Large intestine (tissue), 12 donors: ENCODE measurements at places on chromosomes 1 and 21. TPM values are rescaled to one million over a fixed set of nuclear protein-coding genes. Genes with fewer than 3 reads are reported as not detected.

DNA sequence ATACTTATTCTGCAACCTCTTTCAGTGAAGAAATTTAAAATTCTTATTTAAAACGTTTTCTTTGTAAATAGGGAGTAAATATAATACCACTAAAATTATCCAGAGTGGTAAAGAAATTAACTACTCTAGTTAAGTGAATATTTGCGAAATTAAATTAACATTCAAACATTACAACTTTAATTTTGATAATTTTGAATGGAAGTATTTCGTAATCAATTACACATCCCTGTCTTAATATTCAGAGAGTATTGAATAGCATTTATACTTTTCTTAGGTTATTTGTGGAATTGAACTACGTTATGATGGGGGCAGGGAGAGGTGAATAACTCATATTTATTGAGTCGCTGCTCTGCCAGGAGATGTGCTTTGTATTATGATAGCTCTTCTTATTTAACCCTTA lies 96.3 kb upstream of the KIF26B start:
- H3K4me1 ChIP-seq: peaks cover 23% of the 10 kb centered on the region
- no peak for DNase-seq
- H3K27me3 ChIP-seq: no peaks in the 10 kb centered on the region
- H3K27ac ChIP-seq: no peak overlapping the region

Gene FNDC7
- not detected for polyA plus RNA-seq

Gene CLDN17
- polyA plus RNA-seq: not detected

GRCh38 chr1:156840186-156840897 lies 18.6 kb downstream of the INSRR start:
- no peak overlapping the region for H3K4me3 ChIP-seq
- no peaks in the 10 kb centered on the region for H3K4me1 ChIP-seq
- DNase-seq: no peak
- no peaks in the 10 kb centered on the region for H3K36me3 ChIP-seq
- H3K27ac ChIP-seq: no peak overlapping the region
- H3K27me3 ChIP-seq: peaks cover 82% of the 10 kb centered on the region

DNA sequence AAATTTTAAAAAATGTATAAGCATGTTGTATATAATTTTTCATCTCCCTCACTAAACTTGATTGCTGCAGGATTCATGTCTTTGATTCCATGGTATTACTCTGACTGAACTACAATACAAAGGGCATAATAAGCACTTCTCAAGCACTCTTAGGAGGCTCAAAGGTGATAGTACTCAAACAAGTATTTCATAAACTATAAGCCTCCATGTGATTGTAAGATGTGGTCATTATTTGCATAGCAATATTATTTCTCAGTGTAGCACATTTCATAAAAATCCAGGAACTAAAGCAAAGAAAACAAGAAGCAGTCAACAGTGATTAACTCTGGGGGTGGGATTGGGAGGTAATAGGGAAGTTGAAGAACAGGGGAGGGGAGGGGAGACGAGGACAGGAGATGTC lies 106.2 kb upstream of the DPT start:
- peak; percentile 85 for DNase-seq
- peaks cover 34% of the 10 kb centered on the region for H3K4me1 ChIP-seq
- H3K27me3 ChIP-seq: no peaks in the 10 kb centered on the region
- peak overlapping the region; percentile 57 for H3K27ac ChIP-seq

DNA sequence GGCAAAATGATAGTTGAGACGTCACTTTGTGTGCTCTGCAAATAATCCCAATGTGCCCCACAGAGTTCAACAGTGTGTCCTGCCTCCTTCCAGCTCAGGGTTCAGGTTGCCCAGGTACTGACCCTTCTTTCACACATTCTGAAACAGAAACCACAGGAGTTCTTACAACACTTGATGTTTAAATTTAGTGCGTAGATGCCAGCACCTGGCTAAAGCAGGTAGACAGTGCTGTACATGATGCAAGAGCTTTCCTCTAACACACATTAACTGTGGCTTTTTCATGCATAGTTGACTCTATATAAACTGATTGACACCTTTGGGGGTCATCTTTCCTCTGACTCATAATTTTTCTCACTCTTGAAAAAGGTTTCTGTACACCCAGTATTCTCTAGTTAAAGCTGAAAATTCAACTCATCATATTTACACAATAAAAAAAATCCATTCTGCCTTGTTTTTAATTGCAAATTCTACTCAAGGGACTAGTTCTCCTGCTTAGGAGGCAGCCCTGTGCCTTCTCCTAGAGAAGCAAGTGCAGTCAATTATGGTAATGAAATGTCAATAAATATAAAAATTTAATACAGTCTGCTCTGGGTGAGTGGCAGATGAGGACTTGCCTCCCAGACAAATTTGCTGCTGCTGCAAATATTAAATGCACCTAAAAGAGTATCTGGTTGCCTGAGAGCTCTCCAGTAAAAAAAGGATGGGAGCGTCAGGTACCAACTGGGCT lies 91.4 kb downstream of the NR5A2 start:
- no peak overlapping the region for H3K4me3 ChIP-seq
- peaks cover 24% of the 10 kb centered on the region for H3K36me3 ChIP-seq
- no peaks in the 10 kb centered on the region for H3K27me3 ChIP-seq
- H3K4me1 ChIP-seq: peaks cover 16% of the 10 kb centered on the region

DNA sequence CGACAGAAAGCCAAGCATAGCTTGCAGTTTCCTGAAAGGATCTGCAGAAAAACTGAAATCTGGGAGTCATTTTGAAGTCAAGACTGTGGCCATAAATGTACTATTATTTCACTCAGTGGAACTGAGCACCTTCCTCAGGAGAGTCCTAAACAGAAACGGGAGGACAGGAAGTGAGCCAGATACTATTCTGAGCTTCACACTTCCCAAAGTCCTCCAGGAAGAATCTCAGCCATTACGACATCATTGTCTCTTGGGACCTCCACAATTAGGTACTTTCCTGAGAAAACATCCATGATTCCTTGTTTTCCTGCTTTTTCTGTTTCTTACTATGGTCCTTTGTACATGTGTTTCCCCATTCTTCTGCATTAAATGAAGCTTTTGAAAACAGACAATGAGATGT lies 299.2 kb upstream of the USP25 start:
- no peak for DNase-seq
- no peaks in the 10 kb centered on the region for H3K27me3 ChIP-seq
- H3K27ac ChIP-seq: no peak overlapping the region
- H3K36me3 ChIP-seq: no peaks in the 10 kb centered on the region

Gene MIXL1
- 0.28 TPM for polyA plus RNA-seq

GRCh38 chr1:206787891-206788290 lies 15.6 kb upstream of the IL10 start:
- H3K27ac ChIP-seq: no peak overlapping the region
- H3K4me1 ChIP-seq: no peaks in the 10 kb centered on the region
- no peaks in the 10 kb centered on the region for H3K27me3 ChIP-seq
- no peak for DNase-seq
- no peaks in the 10 kb centered on the region for H3K36me3 ChIP-seq

Gene PHACTR4
- 38.0 TPM for polyA plus RNA-seq

GRCh38 chr1:48831120-48831978 lies 54.7 kb upstream of the BEND5 start:
- H3K27me3 ChIP-seq: peaks cover 2% of the 10 kb centered on the region
- no peak for DNase-seq
- no peak overlapping the region for H3K27ac ChIP-seq
- no peaks in the 10 kb centered on the region for H3K36me3 ChIP-seq
- no peak overlapping the region for H3K4me3 ChIP-seq

DNA sequence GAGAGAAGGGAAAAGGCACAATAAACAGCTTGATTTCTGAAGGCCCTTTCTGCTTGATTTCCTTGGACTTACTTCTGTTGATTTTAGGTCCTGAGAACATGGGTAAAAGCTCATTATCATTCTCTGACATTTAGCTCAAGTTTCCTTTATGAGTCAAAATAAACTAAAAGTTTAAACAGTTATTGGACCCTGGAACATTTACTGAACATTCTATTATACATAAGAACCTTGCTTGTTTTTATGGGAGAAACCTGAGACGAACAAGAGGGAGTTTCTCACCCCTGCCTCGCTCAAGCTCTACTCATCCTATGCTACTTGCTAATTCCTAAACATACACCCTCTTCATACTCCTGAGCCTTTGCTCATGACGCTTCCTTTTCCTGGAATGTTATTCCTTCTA lies 538.3 kb upstream of the PKN2 start:
- no peak overlapping the region for H3K4me3 ChIP-seq
- H3K36me3 ChIP-seq: no peaks in the 10 kb centered on the region
- H3K27ac ChIP-seq: no peak overlapping the region
- no peaks in the 10 kb centered on the region for H3K27me3 ChIP-seq
- DNase-seq: no peak

- peaks cover 33% of the 10 kb centered on the region for H3K4me1 ChIP-seq
- no peaks in the 10 kb centered on the region for H3K27me3 ChIP-seq
- DNase-seq: no peak
- H3K36me3 ChIP-seq: peaks cover 3% of the 10 kb centered on the region
- no peak overlapping the region for H3K4me3 ChIP-seq
Observed at GRCh38 chr1:25797939-25798338, 2.1 kb upstream of the SELENON start.

Gene SPATA21
- not detected for polyA plus RNA-seq

Gene TFF1
- polyA plus RNA-seq: 4.9 TPM

- H3K4me1 ChIP-seq: no peaks in the 10 kb centered on the region
- H3K4me3 ChIP-seq: no peak overlapping the region
- DNase-seq: peak; percentile 13
- H3K36me3 ChIP-seq: no peaks in the 10 kb centered on the region
Observed at GRCh38 chr1:99445486-99445885, 181.2 kb downstream of the PLPPR4 start.

- no peak for DNase-seq
- no peaks in the 10 kb centered on the region for H3K4me1 ChIP-seq
- H3K27me3 ChIP-seq: no peaks in the 10 kb centered on the region
- H3K4me3 ChIP-seq: no peak overlapping the region
- no peak overlapping the region for H3K27ac ChIP-seq
Observed at GRCh38 chr1:184499616-184500015, 112.8 kb downstream of the C1orf21 start.

GRCh38 chr1:41954533-41954944 lies 35.8 kb upstream of the HIVEP3 start:
- no peak overlapping the region for H3K4me3 ChIP-seq
- H3K27ac ChIP-seq: no peak overlapping the region
- H3K27me3 ChIP-seq: no peaks in the 10 kb centered on the region
- no peaks in the 10 kb centered on the region for H3K4me1 ChIP-seq
- peak; percentile 0 for DNase-seq

Gene PDE4B
- polyA plus RNA-seq: 9.3 TPM

GRCh38 chr21:37172646-37173045 lies 94.5 kb downstream of the VPS26C start:
- H3K4me1 ChIP-seq: no peaks in the 10 kb centered on the region
- peaks cover 56% of the 10 kb centered on the region for H3K36me3 ChIP-seq
- H3K4me3 ChIP-seq: no peak overlapping the region

Gene IL10
- 0.91 TPM for polyA plus RNA-seq

- H3K27me3 ChIP-seq: no peaks in the 10 kb centered on the region
- no peak overlapping the region for H3K4me3 ChIP-seq
- H3K36me3 ChIP-seq: no peaks in the 10 kb centered on the region
- no peak overlapping the region for H3K27ac ChIP-seq
- no peaks in the 10 kb centered on the region for H3K4me1 ChIP-seq
Observed at GRCh38 chr1:28132171-28133167, 44.0 kb downstream of the PTAFR start.

DNA sequence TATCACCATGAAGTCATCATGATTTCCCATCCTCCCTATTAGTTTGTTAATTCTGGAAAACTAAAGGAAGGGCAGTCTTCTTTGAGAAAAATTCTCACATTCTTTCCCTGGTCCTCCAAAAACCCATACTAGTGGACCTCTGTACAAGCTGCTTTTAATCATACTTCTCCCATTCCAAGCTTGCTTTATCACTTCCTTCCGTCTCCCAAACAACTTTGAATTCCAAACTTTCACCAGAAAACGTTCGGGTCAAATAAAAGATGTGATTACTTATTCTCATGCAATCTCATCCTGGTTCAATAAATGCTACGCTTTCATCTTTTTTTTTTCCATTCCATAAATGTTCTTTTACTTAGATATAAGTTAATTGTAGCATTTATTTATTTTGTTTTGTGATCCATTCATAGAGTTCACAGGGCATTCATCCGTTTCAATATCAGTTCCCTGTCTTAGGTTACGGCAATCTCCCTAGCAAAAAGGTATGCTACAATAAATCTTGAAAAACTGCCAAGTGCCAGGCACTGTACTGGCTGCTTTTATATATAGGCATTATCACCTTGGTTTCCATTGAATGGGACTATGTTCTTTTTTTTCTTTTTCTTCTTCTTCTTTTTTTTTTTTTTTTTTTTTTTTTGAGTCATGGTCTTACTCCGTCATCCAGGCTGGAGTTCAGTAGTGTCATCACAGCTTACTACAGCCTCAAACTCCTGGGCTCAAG lies 100.2 kb upstream of the GREM2 start:
- H3K4me1 ChIP-seq: no peaks in the 10 kb centered on the region
- peaks cover 2% of the 10 kb centered on the region for H3K27me3 ChIP-seq
- H3K36me3 ChIP-seq: no peaks in the 10 kb centered on the region

DNA sequence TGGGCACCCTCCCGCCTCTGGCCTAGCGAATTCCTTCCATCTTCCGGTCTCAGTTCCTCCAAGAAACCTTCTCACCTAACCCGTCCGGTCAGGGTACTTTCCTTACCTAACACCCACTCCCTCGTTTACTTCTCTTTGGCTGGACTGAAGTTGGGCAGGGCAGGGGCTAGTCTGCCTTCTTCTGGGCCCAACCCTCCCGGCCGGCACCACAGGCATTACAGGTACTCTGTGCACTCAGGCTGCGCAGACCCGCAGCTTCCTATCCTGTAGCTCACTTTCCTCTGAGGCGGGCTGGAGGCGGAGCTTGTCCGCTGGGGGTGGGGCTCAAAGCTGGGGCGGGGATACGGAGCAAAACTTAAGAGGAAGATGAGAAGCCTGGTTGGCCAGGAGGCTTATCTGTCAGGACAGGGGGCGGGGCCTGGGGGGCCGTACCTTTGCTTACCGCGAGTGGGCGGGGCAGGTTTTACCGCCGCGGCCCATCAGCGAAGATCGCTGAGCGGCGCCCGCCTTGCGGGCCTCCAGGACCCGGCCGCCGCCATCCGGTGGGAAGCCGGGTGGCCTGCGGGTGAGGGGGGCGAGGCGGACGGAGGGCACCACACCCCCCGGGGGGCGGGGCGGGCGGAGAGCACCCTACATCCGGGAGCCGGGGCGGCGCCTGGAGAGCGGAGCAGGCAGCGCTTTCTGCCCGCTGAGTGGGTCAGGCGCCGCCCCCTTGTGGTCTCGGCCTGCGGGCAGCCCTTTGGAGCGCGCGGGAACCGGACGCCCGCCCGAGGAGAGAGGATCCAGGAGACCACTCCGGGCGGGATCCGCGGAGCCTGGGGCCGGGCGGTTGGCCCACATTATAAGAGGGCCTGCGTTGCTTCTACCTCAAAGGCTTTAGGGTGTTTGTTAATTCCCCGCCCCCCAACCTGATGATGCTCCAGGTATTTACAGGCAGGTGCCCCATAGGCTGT lies 31.9 kb downstream of the ZNF648 start:
- no peaks in the 10 kb centered on the region for H3K4me1 ChIP-seq
- no peaks in the 10 kb centered on the region for H3K36me3 ChIP-seq
- no peaks in the 10 kb centered on the region for H3K27me3 ChIP-seq
- peak overlapping the region; percentile 87 for H3K27ac ChIP-seq
- H3K4me3 ChIP-seq: peak overlapping the region; percentile 59
- peak; percentile 98 for DNase-seq

GRCh38 chr1:108199201-108199691 lies 897 bp downstream of the SLC25A24 start:
- H3K36me3 ChIP-seq: peaks cover 17% of the 10 kb centered on the region
- peak overlapping the region; percentile 83 for H3K4me3 ChIP-seq
- H3K27ac ChIP-seq: peak overlapping the region; percentile 92
- peaks cover 4% of the 10 kb centered on the region for H3K4me1 ChIP-seq
- no peaks in the 10 kb centered on the region for H3K27me3 ChIP-seq
- DNase-seq: peak; percentile 62
